SK-N-DZ (cell line): ENCODE measurements at places on chromosomes 12 and 14.

GRCh38 chr14:35046751-35047536 lies 872 bp downstream of the FAM177A1 start:
- DNase-seq, result no peak

DNA sequence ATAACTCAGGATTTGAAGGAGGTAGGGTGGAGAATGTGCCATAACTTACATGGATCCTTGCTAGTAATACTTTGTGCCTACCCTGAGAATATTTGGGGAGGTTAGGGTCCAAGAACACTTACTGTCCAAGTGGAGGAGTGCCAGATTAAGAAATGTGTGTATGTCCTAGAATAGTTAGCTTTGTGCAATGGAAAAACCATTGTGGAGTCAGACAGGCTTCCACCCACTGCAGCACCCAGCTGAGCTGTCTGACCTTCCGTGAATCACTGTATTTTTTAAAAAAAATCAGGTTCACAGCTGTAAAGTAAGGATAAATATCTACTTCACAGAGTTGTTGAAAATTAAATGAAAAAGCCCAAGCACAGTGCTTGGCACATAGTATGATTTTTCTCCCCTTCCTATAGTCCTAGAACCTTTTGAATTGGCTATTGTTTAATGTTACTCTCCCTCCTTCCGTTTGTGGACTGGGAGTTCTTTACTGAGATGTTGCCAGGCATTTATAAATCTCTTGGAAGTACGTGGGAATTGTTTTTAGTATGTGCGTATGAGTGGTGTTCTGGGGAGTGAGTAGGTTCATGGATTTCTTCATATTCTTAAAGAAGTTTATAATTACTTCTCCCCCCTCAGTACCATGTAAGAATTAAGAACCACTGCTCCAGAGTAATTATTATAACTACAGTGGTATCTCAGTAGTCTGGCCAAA lies 9.2 kb downstream of the RAB21 start:
- DNase-seq, result no peak

DNA sequence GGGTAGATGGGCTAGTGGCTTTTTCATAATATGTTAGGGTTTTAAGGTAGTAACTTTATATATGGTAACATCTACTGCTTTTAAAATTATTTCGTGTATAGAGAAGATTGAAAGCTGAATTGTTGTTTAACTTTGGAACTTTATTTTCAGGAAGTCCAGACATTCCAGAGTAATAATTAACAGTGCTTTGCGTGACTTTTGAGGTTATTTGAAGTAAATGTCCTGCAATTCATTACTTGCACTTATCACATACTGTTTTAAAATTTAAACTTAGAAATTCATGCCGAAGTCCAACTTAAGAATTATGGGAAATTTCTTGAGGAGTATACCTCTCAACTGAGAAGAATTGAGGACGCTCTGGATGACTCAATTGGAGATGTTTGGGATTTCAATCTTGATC lies 3.3 kb downstream of the WASHC4 start:
- DNase-seq, result no peak

DNA sequence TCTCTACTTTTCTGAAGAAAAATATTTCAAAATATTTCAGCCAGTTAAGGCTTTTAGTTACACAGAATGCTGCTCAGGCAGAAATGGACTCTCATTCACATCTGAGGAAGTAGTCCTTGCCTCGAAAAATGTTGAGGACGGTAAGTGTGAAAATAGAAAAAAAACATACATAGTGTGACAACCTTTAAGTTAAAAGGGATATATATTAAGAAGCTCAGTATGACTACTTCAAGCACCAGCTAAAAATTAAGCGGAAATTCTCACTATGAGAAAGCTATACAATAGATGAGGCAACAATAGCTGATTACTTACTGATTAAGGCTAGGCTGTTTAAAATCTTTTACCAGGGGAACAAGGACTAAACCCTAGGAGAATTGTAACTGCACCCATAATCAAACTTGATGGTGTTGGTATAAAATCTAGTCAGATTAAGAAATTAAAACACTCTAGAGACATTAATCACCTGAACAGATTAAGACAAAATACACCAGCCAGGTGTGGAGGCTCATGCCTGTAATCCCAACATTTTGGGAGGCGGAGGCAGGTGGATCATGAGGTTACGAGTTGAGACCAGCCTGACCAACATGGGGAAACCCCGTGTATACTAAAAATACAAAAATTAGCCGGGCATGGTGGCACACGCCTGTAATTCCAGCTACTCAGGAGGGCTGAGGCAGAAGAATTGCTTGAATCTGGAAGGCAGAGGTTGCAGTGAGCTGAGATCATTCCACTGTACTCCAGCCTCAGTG lies 53.9 kb downstream of the HNRNPC start:
- DNase-seq, result no peak

DNA sequence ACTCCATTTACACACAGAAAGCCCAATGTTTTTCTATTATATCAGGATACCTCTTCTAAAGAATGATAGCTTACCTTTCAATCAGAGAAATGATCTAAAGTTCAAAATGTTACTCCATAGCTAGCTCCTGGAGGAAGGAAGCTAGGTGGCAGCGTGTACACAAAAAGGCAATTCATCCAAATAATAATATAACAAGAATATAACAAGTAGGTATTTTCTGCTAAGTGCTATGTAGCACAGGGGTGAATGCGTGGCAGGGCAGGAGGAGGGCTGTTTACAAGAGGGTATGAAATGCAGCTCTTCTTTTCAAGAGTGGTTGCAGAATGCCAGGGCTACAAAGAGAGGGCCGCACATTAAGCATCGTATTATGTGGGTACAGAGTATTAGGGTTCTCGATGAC lies 663 bp upstream of the SNAPC1 start:
- DNase-seq, result no peak

GRCh38 chr14:91654836-91655235 lies 77.0 kb downstream of the CATSPERB start:
- DNase-seq, result no peak

DNA sequence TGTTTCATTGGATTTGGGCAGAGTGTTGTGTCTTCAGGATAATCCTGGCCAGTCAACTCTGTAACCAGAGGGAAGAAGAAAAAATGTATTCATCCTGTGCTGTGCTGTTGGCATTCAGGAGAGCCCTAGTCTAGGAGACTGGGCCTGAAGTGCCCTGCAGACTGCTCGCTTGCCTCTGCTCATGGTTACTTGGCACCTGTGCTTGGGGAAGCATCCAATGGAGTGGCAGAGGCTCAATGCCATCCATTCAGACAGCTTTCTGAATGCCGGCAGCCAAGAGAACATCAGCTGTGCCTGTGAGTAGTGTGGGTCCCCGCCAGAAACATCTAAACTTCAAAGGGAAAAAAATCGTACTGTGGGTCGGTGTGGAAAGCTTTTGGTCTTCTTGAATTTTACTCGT lies 124.2 kb downstream of the SRGAP1 start:
- DNase-seq, result no peak

DNA sequence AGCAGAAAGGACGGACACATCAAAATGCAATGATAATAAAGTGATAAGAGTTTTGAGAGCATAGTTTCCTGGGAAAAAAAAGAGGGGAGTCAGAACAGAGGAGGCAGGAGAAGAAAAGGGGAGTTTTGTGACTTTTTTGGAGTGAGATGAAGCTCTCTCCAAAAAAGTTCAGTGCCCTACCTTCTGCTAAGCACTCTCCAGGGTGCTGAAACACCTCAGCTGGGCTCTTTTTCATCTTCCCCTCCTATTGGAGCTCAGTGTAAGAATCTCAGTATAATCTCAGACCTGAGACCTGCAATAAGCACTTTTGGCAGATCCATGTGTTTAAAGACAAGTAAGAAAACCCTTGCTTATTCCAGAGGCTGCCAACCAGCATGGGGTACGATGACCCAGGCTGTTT lies 58.9 kb upstream of the SRRM4 start:
- DNase-seq, result no peak

DNA sequence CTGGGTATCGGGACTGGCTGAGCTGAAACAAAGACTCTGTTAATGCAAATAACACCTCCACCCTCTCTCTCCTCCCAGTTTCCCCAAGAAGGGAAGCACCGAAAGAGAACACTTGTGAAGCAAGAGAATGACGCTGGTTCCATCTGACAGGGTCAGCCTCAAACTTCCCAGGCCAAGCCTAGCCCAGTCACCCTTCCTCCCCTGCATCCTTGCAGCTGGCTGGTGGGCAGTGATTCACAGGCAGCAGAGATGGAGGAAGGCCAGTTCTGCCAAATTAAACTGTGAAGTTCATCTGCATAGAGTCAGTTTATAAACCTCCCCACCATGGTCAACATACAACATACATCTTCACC lies 2.8 kb downstream of the LRRC74A start:
- no peak for DNase-seq

GRCh38 chr12:104712477-104712876 lies 245.6 kb downstream of the SLC41A2 start:
- DNase-seq, result no peak

DNA sequence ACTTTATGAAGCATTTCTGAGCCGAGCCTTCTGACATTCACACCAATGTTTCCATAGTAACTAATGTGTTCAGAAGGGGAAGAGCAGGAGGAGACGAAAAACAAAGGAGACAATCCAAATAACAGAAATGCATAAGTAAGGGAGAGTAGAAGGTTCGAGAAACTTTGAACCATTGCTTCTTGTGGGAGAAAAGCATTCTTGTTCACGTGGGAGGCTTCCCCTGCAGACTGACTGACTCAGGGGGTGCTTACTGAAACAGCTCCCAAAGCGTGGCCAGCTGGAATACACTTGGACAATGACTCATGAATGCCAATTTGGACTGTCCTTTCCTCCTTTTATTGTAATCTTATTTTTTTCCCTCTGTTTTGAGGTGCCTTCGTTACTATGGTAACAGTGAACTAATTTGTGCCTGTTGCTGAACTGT lies 73.9 kb downstream of the NEDD1 start:
- DNase-seq, result no peak

- no peak for DNase-seq
Observed at GRCh38 chr14:36986407-36986806, 186.0 kb downstream of the SLC25A21 start.

- DNase-seq, result no peak
Observed at GRCh38 chr14:104104076-104104901, 18.8 kb downstream of the ASPG start.

DNA sequence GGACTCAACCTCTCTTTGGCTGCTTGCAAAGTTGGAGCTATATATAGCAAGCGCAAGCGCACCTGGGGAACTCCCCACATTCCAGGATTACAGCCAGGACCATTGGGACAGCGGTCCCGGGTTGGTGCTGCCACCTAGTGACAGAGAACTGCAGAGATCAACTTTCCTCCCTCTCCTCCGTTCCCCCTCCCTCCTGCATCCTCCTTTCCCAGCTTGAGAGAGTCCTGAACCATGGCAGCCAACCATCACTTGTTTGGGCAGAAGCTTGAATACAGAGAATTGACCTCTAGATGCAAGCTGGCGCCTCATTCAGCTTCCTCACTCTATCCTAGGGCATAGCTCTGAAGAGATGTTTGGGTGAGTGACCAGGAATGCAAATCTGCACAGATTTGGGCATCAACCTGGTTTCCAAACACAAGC lies 17.4 kb upstream of the FLVCR2 start:
- peak; percentile 49 for DNase-seq

- DNase-seq, result peak; percentile 73
Observed at GRCh38 chr12:121718653-121719239, 6.2 kb downstream of the TMEM120B start.

DNA sequence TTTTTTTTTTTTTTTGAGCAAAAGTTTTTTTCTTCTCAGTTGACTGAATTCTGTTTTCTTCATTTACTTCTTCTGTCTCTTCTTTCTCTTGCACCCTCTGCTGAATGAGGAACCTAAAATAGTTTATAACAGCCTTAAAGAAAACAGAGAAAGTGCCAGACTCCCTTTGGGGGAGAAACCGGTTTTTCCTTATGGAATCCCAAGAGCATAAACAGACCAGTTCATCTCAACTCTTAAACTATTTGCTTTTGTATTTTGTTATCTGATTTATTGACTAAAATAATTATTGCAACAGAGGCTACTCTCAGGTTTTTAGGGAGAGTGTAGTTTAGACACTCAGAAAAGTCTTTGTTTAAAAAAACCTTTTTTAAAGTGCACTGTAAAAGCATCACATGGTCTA lies 30.2 kb downstream of the ST8SIA1 start:
- DNase-seq, result no peak

DNA sequence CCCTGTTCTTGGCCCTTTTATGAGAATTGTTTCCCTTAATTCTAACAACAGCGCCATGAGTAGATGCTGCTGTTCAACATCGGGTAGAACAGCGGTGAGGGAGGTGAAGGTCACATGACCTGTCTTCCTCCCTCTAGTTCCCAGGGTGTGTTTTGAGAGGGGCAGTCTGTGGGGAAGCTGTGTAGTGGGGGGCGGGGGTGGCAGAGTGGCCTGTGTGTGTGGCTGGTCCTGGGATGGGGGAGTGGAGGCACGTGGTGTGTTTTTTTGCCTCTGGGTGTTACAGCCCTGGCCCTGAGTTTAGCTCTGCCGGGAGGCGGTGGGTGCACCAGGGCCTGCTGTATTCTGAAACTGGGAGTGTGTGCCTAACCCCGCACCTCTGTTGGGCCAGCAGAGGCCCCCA lies 202.7 kb downstream of the TSPAN9 start:
- DNase-seq, result no peak

GRCh38 chr12:130715998-130716968 lies at the start of gene RIMBP2:
Gene RIMBP2, minus strand, starts transcription at chr12:130716299. Its CDS starts 237,286 bp downstream, at chr12:130479013.
- DNase-seq, result peak; percentile 96

DNA sequence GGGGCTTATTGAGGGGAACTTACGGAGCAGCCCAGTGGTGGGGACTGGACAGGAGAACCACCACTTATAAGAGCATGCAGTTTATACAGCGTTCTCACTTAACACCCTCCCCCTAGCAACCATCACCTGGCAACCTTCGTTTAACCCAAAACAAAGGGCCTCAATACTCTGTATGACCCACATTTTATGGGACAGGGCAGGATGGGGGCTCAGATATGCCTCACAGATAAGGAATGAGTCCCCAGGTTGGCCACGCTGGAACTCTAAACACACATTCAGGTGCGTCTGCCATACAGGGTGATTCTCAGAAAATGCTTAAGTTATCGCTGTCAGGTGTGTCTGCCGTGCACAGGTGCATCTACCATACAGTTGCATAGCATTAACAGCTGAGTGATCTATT lies 99.2 kb downstream of the GCH1 start:
- DNase-seq, result no peak

DNA sequence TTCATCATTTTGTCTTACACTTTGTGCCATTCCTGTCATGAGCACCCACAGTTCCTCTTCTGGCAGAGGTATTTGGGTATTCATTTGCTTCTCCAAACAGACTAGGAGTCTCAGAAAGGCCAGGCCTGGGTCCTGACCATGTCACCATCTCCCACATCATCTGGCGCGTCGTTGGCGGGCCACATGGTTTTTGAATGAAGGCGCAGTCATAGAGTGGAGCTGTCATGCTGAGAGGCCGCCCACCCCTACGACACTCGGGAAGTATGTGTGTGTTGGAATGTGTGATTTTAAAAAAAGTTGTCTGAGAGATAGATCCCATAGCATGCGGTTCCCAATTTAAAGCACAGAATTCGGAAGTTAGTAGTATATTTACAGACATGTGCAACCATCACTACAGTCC lies 15.6 kb upstream of the TTC7B start:
- no peak for DNase-seq

DNA sequence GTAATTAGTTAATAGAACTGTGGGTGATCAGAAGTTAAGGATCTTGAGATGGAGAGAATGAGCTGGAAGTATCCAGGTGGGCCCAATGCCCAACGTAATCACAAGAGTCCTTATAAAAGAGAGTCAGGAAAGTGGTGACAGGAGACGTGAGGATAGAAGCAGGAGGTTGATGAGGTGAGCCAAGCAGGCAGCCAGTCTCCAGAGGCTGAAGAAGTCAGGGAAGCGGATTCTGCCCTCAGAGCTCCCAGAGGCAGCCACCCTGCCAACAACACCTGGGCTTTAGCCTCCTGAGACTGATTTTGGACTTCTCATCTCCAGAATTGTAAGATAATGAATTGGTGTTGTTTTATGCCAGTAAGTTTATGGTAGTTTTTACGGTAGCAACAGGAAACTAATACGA lies 10.1 kb upstream of the SAV1 start:
- DNase-seq, result no peak
